ENCODE measurements at places on chromosomes 5 and 9.

DNA sequence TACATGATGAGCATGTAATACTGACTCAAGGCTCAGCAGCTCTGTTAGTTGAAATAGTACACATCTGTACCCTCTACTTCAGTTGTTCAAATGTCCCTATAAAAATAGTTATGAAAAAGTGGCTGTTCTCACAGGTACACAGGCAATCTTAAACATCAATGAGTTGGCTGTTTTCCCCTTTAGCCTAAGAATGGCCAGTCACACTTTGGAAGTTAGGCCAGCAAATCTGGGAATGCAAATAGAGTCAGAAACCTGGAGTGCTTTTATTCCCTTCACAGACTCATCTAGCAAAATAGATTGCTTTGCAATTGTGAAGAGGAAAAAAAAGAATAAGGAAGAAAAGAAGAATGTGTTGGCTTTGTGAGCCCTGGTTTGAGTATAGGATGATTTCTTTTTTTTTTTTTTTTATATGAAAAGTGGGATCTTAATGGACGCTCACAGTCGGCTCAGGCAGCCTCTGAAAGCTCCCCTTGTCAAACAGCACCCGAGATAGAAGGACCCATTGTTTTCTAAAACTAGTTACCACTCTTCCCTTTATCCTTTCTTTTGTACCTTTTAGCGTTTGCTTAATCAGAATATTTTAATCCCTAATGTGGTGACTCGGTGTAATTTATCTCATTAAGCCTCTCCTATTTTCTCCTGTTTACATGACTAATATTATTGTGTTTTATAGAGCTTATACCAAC lies 27.9 kb upstream of the TLE1 start:
- no peak for DNase-seq

DNA sequence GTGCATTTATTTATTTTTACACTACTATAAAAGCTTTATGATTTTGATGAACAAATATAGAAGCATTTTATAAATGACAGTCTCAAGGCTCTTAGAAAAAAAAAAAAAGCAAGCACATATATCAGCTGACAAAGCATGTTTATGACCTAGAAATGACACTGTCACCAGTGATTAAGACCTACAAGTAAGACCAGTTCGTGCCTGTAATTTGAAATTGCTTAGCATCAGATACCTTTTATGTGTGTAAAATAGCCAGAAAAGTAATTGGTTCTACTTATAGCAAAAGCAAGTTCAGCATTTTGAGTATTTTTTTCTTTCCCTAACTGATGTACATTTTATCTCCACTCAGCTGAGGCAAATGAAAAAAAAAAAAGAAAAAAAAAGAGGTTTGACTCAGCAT lies 808.4 kb downstream of the CDH18 start:
- peak; percentile 38 for DNase-seq

GRCh38 chr5:40879163-40879942 lies 29.9 kb upstream of the C7 start:
- peak; percentile 63 for DNase-seq

- DNase-seq = no peak
These were observed 290.4 kb downstream of the TMEM38B start for GRCh38 chr9:105984714-105985113.

GRCh38 chr5:112635771-112636731 lies 101.6 kb upstream of the APC start:
- DNase-seq = peak; percentile 32

DNA sequence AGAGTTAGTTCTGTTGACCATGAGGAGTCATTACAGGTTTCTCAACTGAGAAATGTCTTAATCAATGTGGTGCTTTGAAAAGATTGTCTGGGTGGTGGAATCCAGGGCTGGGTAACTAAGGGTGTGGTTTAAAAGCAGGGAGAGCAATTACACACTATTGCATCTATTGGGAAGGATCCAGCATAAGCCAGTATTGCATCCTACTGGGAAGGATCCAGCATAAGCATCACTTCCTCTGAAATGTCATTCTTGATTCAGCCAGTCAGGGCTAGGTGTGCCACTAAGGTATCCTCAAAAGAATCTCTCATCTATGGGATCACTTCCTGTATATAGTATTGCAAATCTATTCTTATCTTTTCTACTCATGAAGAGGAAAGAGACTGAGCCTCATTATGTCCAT lies 38.6 kb downstream of the ELOVL7 start:
- DNase-seq = no peak

GRCh38 chr5:109167586-109167985 lies 242.2 kb downstream of the PJA2 start:
- DNase-seq = no peak

DNA sequence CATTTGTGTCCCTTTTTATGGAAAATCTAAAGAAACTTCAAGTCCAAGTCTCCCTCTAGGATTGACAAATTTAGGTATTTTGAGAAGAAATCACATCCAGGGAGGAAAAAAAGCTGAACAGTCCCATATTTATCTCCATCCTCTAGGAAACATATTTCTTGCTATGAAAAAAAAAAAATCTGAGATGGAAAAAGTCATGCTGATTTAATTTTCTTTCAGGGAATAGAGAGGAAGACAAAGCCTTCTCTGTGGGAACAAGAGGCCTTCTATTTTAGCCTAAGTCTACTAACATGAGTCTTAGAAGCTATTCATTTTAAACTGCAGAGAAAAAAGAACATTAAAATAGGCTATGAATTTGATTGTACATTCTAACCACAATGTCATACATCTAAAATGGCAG lies 63.1 kb upstream of the CDK5RAP2 start:
- DNase-seq = no peak

DNA sequence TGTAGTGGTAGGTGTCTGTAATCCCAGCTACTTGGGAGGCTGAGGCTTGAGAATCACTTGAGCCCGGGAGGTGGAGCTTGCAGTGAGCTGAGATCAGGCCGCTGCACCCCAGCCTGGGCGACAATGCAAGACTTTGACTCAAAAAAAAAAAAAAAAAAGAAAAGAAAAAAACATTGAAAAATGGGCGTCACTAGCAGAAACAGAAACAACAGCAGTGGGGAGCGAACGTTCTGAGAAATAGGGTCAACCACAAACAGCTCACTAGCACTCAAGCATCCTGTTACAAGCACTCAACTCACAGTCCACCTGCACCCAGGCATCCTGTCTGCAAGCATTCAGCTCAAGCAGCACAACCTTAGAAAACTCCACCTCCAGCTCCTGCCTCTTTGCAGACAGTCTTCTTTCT lies 17.2 kb downstream of the TRIM14 start:
- DNase-seq = peak; percentile 60

GRCh38 chr5:40599676-40600075 lies 80.0 kb upstream of the PTGER4 start:
- DNase-seq = no peak

- no peak for DNase-seq
These were observed 36.9 kb upstream of the PIP5K1B start for GRCh38 chr9:68668127-68668526.

DNA sequence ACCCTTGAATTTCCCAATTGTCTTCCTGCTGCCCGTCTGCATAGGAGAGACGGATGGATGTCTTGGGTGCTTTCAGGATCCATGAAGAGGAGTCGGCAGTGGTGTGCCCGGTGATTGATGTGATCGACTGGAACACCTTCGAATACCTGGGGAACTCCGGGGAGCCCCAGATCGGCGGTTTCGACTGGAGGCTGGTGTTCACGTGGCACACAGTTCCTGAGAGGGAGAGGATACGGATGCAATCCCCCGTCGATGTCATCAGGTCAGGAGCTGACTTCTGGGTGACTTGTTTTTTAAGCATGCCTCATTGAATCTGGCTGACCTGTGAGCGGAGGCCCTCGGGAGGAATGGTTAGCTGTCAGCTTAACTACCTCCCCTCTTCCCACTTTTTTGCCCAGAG lies 24.2 kb downstream of the GALNT12 start:
- DNase-seq = no peak

- no peak for DNase-seq
These were observed 12.0 kb upstream of the TOR2A start for GRCh38 chr9:127746959-127747569.

DNA sequence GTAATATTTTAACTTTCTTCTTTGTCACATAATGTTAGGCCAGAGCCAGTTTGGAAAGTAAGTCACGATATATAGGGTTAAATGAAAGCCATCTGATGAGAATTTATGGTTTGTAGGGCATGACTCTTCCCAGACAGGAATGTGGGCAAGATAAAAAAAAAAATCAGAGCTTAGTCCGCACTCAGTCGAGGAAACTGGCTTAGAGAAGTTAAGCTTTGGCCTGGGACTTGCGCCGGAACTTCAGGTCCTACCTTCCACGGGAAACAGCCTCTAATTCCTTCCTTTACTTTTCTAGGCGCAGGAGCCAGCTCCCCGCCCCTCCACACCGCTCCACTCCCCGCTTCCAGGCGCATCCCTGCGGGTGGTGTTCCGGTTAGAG lies 475 bp downstream of the DDX31 start:
- DNase-seq = peak; percentile 69

GRCh38 chr5:77066184-77066583 lies 20.9 kb downstream of the ZBED3 start:
- DNase-seq = no peak

DNA sequence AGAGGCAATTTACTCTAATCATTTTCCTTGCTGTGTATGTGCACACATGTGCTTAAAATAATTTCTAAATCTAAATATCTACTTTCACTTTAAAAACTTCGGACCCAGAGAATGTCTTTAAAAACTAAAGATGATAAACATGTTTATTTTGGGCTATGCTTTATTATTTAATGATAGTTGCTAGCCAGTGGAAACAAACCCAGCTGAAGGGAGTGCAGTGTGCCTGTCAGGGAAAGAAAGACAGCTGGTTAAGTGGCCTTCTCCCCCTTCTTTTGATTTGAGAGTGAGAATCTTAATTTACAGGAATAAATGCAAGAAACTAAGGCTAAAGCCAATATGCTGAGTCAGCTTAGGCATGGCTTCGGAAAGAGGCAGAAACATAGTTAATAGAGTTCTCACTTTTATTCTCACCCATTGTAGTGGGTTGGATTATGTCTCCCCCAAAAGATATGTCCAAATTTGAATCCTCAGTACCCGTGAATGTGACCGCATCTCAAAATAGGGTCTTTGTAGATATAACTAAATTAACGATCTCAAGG lies 111.4 kb downstream of the DCP2 start:
- DNase-seq = no peak

DNA sequence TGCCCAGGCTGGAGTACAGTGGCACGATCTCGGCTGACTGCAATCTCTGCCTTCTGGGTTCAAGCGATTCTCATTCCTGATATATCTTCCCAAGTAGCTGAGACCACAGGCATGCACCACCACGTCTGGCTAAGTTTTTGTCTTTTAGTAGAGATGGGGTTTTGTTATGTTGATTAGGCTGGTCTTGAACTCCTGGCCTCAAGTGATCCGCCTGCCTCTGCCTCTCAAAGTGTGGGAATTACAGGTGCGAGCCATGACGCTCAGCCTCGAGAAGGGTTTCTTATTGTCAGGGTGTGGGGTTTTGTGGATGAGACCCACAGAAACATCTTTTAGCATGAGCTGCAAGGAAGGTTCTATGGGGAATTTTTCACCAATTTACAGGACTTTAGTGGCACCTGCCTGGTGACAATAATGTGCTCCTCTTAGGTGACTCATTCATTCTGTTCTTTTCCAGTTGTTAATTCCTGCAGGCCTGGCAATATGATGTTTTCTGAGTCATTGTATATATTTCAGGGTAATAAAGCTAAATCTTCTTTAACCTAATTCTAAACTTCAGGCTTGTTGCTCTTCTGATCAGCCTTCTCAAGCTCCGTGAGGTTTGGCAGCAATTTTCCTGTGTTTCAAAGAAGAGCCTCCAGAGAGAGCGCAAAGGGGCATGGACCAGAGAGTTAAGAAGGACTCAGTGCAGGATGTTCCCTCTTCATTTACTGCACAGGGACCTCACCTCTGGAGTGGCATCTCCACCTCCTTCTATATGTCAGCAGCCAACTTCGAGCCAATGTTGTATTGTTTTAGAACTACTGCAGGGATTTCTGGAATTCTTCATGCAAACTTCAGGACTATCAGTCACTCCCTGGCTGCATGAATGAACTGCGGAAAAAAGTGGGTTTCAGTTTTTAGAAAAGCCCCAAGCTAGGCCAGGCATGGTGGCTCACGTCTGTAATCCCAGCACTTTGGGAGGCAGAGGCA lies 77.8 kb upstream of the ZNF618 start:
- DNase-seq = no peak

All from OCI-M1 (cell line).